NCI-H2107 (cell line): ENCODE measurements at places on chromosomes 11 and 22.

DNA sequence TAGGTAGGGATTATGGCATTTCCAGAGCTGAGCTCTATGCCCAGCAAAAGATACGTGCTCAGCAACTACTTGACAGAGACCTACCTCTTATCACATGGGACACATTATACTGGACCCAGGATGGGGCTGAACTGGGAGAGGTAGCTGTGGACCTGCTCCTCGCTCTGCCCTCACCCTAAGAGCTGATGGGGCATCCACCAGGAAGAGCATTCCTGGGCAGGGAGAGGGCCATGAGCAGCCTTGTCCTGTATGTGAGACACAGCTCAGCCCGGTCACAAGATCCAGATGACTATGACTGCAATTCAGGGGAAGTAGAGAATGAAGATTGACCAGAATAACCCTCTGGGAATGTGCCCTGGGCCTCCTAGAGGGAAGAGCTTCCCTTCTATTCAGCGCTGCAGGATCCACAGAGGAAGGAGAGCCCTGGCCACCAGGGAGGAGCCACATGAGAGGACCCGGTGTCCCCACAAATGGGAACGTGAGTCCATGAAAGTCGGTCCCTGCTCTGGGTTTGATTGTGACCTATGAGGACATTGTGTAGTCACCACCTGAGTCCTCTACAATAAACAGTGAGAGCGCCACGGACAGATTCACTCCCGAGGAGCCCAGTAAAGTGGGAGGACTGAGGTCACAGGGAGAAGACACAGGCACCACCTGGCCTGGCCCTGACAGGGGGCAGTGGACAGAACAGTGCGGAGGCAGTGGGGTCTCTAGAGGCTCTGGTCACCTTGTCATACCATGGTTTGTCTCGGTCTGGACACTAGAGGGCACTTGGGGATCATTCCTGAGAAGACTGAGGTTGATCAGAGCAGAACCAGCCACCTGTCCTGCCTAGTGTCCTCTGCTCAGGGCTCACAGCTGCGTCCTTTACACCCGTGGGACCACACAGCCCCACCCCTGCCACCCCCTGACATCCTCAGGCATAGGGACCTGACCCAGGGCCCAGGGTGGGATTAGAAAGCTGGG, 99.5 kb downstream of the ZNF280B start:
- peak; percentile 15 for DNase-seq

DNA sequence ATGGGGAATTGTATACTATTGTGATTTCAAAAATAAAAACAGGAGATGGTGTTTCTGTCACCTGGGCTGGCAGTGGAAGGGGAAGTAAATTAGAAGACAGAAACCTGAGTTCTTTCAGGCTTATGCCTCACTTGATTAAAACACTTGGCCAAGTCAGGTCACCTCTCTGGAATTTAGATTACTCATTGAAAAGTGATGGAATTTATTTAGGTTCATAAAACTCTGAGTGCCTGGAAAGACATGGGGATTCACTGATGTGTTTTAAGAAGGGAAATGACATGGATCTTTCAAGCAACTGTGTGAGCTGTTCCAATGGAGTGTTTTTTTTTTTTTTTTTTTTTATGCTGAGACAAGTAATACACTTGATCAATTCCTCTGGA, 400.1 kb downstream of the TMEM135 start:
- DNase-seq: no peak

GRCh38 chr22:44380756-44381486, 68.2 kb upstream of the SHISAL1 start:
- DNase-seq: no peak

DNA sequence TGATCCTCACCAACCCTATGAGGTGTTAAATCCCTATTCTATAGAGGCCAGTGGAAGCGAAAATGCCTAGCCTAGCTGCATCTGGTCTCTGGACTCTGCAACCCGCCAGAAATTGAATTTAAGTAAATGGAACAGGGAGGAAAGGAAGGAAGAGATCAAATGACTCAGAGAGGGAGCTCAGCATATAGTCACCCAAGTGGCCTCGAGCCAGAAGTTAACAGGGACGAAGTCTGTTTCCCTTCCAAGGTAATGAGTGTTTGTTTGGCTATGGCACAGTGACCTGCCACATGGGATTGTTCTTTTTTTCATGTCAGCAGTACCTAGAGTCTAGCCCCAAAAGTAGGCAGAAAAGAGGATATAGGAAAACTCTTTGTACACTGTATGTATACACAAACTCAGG, 66.3 kb downstream of the PAK1 start:
- no peak for DNase-seq

DNA sequence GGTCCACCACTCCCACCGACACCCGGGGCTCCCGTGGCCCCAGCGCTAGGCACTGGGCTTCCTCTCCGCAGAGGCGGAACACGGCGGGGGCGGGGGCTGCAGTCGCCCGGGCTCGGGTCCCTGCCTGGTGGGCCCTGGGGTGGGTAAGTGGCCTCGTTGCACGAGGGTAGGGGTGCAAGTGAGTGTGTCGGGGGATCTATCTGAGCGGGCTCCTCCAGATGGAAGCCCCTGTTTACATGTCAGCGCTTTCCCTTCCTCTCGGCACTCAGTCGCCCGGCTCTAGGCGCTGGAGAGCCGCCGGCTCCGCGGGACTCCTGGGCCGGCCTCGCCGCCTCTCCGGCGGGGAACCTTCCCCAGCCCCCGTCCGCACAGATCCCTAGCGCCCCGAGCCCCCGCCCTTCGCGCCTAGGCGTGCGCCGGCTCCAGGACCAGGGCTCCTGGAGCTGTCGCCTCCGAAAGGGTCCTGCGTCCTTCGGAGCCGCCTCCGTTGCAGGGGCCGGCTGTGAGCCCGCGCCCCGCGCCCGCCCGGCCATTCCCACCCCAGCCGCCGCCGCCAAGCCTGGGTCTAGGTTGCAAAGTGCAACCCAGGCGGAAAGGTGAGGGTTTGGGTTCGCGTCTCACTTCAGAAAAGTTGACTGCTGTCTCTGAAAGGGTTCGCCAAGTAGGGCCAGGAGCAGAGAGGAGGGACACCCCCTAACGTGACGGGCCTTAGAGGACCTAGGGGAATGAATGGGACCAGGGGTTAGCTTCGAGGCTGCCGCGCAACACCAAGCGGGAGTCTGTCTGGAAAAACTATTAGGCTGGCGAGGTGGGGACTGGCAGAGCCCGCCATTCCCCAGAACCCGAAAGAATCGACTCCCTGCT, 978 bp downstream of the FLI1 start:
- DNase-seq: no peak

GRCh38 chr22:48299124-48299523, 1528.5 kb downstream of the BRD1 start:
- no peak for DNase-seq

GRCh38 chr11:119168471-119169281, at the start of gene NLRX1:
NLRX1 (plus strand) TSS chr11:119168725; CDS start chr11:119171404, 2,679 bp downstream.
- peak; percentile 60 for DNase-seq

- DNase-seq: no peak
These were observed 26.6 kb downstream of the NF2 start for GRCh38 chr22:29629903-29630516.

- DNase-seq: no peak
These were observed 8.7 kb downstream of the EHD1 start for GRCh38 chr11:64869571-64870175.

GRCh38 chr11:130315354-130315970, 745 bp upstream of the ZBTB44 start:
- DNase-seq: no peak
